Thyroid gland (tissue), 4 donors: ENCODE measurements at places on chromosomes 3 and 15.

DNA sequence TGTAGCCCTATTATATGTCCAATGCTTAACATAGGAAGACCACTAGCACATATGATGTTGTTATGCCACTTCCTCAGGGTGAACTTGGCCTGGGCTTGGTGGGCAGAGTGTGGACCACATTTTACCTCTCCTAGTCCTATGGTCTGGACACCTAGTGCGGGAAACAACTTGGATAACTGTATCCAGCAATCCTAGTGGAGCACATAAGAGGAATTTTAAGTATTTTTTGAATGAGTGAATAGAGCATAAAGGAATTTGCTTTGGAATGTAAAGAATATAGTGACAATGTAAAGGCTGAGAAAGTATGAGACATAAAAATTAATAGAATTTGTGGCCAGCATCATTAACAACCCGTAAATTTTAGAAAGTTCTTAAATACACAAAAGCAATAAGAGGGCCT is 528.9 kb downstream of the IGSF11 start:
- DNase-seq = no peak

- no peak for DNase-seq
Measured at GRCh38 chr15:69474291-69474690, 21.7 kb downstream of the RPLP1 start.

- no peak for DNase-seq
Measured at GRCh38 chr3:183317886-183318865, 65.1 kb downstream of the B3GNT5 start.

- DNase-seq = no peak
Measured at GRCh38 chr3:168469436-168469835, 373.7 kb upstream of the GOLIM4 start.

DNA sequence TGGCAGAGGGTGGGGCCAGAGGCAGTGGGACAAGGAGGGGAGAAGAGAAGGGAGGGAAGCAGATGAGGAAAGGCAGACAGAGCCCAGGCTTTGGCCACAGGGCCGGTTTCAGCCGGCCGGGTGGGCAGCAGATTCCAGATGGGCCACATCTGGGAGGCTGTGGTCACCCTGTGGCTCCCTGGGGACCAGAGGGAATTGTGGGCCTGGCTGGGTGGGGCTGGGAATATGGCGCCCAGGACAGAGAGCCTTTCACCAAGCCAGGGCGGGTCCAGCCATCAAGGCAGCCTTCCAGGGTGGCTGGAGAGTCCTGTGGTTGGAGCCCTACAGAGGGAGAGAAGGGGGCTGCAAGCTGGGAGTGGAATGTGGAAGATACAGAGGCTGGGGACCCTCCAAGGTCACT is 18.9 kb downstream of the PTH1R start:
- DNase-seq = no peak

- DNase-seq = peak; percentile 47
Measured at GRCh38 chr15:44102675-44103254, 92.3 kb downstream of the FRMD5 start.

DNA sequence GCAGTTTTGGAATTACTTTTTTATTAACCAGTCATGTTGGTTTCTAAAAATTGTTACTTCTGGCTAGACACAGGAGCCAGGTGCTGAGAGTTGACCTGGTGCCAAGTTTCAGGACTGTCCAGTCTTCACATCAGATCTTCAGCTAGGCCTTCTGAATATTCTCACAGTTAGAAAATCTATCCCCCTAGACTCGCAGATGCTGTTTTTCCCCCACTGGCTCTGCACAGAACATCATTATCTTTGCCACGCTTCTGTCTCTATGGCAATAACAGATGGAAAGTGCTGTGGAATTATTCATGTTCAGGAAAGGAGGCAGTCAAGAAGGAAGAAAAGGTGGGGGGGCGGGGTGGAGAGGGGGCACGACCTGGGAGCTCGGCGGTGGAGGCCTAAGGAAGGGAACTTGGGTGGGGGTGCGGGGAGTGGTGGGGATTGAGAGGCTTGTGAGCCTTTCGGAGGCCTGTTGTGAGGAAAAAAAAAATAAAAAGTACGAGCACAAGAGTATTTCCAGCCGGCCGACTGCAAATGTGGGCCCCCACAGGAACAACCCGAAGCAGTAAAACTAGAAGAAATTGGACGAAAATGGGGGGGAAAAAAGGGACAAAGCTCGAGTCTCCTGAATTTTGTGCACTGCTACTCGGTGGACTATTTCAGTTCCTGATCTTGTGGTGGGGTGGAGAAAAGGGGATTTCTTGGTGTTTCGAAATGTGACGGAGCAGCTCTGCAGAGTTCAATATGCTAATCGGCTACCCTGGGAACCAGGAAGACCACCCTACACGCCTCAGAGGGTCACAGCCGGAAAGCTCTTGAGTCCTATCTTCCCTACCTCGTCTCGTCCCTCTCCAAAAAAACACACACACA is 1.5 kb upstream of the SKIL start:
- peak; percentile 55 for DNase-seq

GRCh38 chr3:108098003-108098370 is 7.2 kb upstream of the CD47 start:
- DNase-seq = no peak

- no peak for DNase-seq
Measured at GRCh38 chr3:138433892-138434275, 532 bp upstream of the ESYT3 start.

GRCh38 chr3:13010780-13011572 is 62.3 kb downstream of the IQSEC1 start:
- DNase-seq = no peak

- no peak for DNase-seq
Measured at GRCh38 chr15:81843226-81843625, 202.6 kb downstream of the MEX3B start.

GRCh38 chr15:43239732-43240491 is 19.1 kb upstream of the EPB42 start:
- no peak for DNase-seq

- DNase-seq = no peak
Measured at GRCh38 chr3:45954306-45954705, 11.0 kb downstream of the CXCR6 start.

- no peak for DNase-seq
Measured at GRCh38 chr3:179832333-179832854, 179.6 kb downstream of the USP13 start.

GRCh38 chr3:12961697-12962036 is 111.6 kb downstream of the IQSEC1 start:
- no peak for DNase-seq

DNA sequence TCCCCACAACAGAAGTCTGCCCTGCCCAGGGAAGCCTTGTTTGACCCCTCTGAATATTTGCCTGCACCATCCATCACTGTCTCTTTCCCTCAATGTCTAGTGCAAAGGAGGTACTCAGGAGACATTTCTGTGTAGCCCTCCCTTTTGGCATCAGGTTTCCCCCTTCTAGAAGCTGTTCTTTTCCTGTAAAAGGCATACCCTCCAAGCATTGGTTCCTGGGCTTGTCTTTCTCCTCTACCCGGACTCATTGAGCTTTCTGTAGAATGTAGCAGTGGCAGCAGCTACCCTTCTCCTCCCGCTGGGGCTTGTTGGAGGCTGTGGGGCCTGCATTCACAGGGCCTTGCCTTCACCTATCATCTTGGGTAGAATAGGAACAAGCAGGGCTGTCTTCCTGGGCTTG is 63.5 kb downstream of the CTDSPL start:
- no peak for DNase-seq

GRCh38 chr3:16743276-16743675 is 138.1 kb upstream of the DAZL start:
- DNase-seq = no peak

GRCh38 chr3:149085828-149086231 is 503 bp downstream of the HLTF start:
- DNase-seq = no peak

DNA sequence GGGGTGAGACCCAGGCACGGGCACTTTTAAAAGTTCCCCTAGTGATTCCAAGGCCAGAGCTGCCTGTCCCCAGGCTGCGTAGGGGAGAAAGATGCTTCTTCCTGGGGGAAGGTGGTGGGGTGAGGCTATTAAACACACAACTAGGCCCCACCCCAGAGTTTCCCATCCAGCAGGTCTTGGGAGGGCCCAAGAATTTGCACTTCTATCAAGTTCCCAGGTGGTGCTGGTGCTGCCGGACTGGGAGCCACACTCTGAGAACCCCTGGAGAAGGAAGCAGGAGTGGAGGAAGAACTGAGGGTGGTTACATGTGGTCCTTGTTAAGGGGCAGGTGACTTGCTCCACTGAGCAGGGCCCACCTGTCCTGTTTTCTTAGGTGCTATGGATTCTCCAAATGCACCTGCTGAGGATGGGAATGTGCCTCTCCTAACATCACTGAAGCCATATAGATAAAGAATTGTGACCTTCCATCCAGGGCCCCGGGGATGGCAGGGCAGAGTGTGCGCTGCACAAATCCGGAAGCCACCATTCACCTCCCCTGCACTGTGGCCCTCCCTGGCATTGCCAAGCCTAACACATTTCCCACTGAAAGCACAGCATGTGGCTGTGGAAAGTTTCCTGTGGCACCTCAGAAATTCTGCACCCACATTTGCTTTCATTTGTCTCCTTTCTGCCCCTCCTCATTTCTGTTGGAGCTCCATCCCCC is 111.5 kb upstream of the MEF2A start:
- no peak for DNase-seq

GRCh38 chr3:140455521-140456214 is 222.2 kb upstream of the TRIM42 start:
- no peak for DNase-seq

DNA sequence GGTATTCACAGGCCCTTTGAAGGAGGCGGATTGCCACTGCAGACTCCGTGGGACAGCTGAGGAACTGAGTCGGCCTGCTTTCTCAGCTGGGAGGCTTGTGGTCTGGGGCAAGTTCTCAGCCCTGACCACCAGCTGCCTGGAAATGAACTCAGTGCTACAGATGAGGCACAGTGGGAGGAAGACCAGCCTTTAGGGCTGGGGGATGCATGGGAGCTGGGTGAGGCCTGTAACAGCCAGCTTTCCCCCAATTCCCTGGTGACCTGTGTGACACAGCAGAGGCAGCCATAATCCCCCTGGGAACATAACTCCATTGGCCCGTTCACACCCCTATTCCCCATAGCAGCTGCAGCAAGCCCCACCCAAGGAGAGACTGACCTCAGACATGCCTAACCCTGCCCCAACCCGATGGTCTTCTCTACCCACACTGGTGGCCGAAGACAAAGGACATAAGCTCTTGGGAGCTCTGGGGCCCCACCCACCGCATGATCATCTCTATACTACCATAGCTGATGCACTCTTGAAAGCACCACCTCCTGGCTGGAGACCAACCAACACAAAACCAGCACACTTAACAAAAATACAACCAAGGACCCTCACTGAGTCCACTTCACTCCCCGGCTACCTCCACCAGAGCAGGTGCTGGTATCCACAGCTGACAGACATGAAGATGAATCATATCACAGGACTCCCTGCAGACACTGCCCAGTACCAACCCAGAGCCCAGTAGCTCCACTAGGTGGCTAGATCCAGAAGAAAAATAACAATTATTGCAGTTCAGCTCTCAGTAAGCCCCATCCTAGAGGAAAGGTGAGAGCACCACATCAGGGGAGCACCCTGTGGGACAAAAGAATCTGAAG is 24.9 kb downstream of the ZMAT3 start:
- DNase-seq = no peak

GRCh38 chr15:56552659-56553058 is 87.7 kb upstream of the MNS1 start:
- DNase-seq = no peak

- no peak for DNase-seq
Measured at GRCh38 chr3:2343031-2343682, 244.5 kb downstream of the CNTN4 start.

DNA sequence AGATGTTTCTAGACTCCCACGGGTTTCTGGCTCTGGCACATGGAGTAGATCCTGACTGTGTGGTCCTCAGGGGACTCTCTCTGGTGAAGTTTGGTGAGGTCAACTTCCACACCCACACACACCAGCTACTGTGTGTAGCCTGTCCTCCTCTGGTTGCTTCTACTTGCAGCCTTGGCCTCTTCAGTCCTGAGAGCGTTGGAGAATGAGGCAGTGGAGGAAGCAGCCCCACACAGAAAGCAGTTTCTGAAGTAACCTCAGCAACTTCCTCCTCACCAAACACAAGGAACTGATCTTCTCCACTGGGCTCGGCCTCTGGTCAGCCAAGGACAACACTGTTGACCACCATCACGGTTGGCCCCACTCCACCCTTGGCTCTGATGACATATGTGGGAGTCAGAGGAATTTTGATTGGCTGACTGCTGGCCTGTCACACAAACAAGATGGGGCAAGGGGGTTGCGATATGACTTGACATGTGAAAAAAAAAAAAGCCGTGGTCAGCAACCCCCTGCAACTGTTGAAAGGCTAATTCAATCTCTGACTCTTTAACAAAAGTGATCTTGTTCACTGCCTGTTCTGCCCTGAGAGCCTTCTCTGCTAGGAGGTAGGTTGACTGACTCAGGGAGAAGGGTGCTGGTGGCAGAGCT is 19.6 kb downstream of the CD86 start:
- no peak for DNase-seq

- DNase-seq = no peak
Measured at GRCh38 chr3:98012979-98013378, 22.1 kb downstream of the GABRR3 start.

- DNase-seq = peak; percentile 85
Measured at GRCh38 chr15:48373821-48374451, 42.7 kb downstream of the DUT start.

GRCh38 chr3:17014709-17015108 is 130.0 kb downstream of the PLCL2 start:
- DNase-seq = no peak

DNA sequence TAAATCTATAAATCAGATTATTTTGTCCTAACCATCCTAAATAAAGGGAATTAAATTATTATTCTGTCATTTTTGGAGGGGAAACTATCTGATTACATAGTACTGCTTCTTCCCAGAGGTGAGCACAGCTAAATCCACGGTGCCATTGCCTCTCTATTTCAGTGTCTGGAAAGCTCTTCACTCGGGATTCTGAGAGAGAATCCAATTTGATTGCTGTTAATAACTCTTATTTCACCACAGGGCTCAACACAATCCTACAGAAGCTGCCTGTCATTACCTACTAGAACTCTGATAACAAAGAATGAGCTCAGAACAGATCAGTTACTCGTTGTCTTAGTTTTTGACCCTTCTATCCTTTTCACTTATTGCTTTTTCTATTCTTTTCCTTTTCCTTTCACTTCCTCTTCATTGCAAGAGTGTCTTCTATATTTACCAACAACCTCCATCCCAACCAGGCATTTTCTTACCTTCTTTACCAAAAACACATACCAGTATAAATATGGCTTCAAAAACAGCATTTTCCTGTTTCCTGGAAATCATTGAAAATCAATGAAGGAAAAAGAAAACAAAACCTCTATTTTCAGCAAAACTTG is 30.4 kb downstream of the OXNAD1 start:
- DNase-seq = no peak

- DNase-seq = no peak
Measured at GRCh38 chr3:192731233-192731632, 3.9 kb upstream of the FGF12 start.

DNA sequence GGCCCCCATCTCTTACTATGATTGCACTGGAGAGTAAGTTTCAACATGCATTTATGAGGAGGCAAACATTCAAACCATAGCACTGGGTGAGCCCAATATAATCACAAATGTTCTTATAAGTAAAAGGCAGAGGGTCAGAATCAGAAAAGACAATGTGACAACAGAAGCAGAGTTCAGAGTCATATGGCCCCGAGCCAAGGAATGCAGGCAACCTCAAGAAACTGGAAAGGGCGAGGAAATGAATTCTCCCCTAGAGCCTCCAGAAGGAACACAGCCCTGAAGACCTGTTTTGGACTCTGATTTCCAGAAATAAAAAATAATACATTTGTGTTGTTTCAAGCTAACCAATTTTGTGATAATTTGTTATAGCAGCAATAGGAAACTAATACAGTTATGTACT is 81.3 kb upstream of the ABI3BP start:
- no peak for DNase-seq
